Neural crest cell (in vitro differentiated cells): ENCODE measurements at places on chromosomes 5 and 9. TPM values are rescaled to one million over a fixed set of nuclear protein-coding genes. Genes with fewer than 3 reads are reported as not detected.

- no peaks in the 10 kb centered on the region for H3K27me3 ChIP-seq
- DNase-seq = peak; percentile 79
- H3K27ac ChIP-seq = no peak overlapping the region
- no peak overlapping the region for H3K4me3 ChIP-seq
- H3K36me3 ChIP-seq = peaks cover 22% of the 10 kb centered on the region
These were observed 19.6 kb upstream of the LIX1 start for GRCh38 chr5:97162045-97162444.

GRCh38 chr5:56837381-56837780 lies 22.0 kb downstream of the MAP3K1 start:
- no peak overlapping the region for H3K4me3 ChIP-seq
- no peak overlapping the region for H3K27ac ChIP-seq
- peaks cover 56% of the 10 kb centered on the region for H3K4me1 ChIP-seq
- H3K27me3 ChIP-seq = no peaks in the 10 kb centered on the region
- DNase-seq = no peak

DNA sequence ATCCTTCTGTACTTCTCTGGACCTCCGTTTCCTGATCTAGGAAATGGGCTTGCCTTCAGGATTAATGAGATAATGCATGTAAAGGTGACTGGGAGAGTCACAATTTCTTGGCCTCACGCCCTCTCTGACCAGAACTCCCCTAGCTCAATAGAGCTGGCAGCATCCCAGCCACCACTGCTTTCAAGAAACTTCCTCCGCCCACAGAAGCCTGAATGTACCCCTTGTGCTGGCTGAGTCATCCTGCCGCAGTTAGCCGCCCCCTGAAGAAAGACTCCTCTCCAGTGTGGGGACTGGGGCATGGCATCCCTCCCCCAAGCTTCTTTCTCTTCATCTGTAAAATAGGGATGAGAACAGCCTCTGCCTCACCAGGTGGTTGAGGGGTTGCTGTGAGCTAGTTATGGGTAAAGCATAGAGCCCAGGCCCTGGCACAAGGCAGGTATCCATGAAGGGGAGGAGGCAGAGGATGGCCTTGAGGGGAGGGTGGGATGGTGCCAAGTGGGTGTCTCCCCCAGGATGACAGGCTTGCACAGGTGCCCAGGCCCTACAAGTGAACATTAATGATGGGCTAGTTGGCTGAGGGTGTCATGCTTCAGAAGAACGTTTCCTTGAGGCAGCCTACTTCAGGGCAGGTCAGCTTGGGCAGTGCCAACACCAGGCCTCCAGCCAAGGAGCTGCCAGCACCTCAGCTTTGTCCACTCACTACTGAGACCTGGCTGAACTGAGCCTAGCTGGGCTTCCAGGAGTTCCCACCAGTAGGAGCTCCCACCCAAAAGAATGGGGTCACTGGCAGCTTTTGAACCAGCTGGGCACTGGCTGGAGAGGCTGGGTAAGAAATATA lies 3.4 kb downstream of the PDLIM4 start:
- H3K27ac ChIP-seq = peak overlapping the region; percentile 10
- H3K4me3 ChIP-seq = peak overlapping the region; percentile 84
- peaks cover 3% of the 10 kb centered on the region for H3K36me3 ChIP-seq
- peaks cover 58% of the 10 kb centered on the region for H3K4me1 ChIP-seq

GRCh38 chr9:136170006-136170901 lies 34.7 kb downstream of the LHX3 start:
- peaks cover 6% of the 10 kb centered on the region for H3K27me3 ChIP-seq
- no peak overlapping the region for H3K27ac ChIP-seq
- H3K36me3 ChIP-seq = no peaks in the 10 kb centered on the region
- no peak overlapping the region for H3K4me3 ChIP-seq
- H3K4me1 ChIP-seq = peaks cover 21% of the 10 kb centered on the region

GRCh38 chr9:127463911-127464310 lies 12.6 kb downstream of the LRSAM1 start:
- H3K4me3 ChIP-seq = no peak overlapping the region
- H3K27me3 ChIP-seq = no peaks in the 10 kb centered on the region
- no peaks in the 10 kb centered on the region for H3K4me1 ChIP-seq
- no peak overlapping the region for H3K27ac ChIP-seq
- DNase-seq = no peak
- peaks cover 9% of the 10 kb centered on the region for H3K36me3 ChIP-seq

DNA sequence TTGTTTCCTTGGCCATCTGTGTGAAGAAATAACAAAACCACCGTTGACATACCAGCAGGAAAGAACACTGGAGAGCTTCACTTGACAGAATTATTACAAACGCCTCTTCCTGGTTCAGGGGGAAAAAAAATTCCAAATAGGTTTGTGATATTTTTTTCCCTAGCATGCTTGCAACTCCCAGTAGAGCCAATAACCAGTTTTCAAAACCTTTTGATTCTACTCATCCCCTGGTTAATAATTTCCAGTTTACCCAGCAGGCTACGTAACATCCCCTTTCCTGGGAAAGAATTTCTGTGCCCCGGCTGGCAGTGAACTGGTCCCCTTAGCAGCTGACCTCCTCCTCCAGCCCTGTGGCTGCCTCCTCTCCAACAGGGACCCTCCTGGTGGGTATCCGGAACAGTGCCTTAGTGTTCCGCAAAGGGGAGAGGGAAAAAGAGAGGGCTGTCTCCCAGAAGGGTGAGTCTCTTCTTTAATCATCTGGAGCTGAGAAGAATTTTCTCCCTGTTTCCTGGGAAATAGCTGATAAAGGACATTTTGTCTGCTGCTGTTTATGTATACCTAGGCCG lies 72.8 kb upstream of the BOD1 start:
- no peaks in the 10 kb centered on the region for H3K27me3 ChIP-seq
- H3K4me1 ChIP-seq = peaks cover 22% of the 10 kb centered on the region
- peaks cover 3% of the 10 kb centered on the region for H3K36me3 ChIP-seq
- peak; percentile 24 for DNase-seq
- peak overlapping the region; percentile 27 for H3K27ac ChIP-seq

GRCh38 chr9:107007402-107007801 lies 144.4 kb downstream of the ZNF462 start:
- peaks cover 81% of the 10 kb centered on the region for H3K36me3 ChIP-seq
- H3K27ac ChIP-seq = peak overlapping the region; percentile 73
- H3K27me3 ChIP-seq = no peaks in the 10 kb centered on the region
- peaks cover 54% of the 10 kb centered on the region for H3K4me1 ChIP-seq

- H3K27ac ChIP-seq = no peak overlapping the region
- DNase-seq = no peak
- no peaks in the 10 kb centered on the region for H3K36me3 ChIP-seq
- no peak overlapping the region for H3K4me3 ChIP-seq
- no peaks in the 10 kb centered on the region for H3K4me1 ChIP-seq
These were observed 27.6 kb upstream of the LHFPL2 start for GRCh38 chr5:78675956-78676730.

DNA sequence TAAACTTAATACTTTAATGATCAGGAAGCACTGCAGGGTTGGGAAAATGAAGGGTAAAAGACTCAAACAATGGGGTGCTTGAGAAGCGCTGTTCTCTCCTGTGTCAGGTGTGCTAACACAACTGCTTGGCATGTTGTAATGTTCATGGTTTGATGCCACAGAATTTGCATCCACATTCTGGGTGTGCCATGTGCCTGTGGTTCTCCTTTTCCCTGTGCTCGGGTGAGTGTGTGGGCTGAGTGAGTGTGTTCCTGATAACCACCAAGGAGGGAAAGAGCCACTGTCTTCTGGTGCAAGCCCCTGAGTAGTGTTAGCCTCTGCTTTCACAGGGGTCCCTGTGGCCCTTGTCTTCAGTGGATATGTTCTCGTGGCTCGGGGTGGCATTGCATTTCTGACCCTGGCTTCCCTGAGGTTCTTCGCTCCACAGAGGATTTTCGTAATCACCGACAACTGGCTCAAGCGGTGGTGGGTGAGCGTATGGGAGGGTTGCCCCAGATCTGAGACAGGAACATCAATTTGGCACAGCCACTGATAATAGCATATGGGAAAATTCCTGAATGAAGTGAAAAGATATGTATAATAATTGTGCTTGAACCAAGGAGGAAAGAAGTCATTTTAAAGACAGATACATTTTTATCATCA lies 102.0 kb downstream of the MVB12B start:
- H3K4me3 ChIP-seq = no peak overlapping the region
- peaks cover 7% of the 10 kb centered on the region for H3K36me3 ChIP-seq
- no peaks in the 10 kb centered on the region for H3K27me3 ChIP-seq
- H3K27ac ChIP-seq = no peak overlapping the region
- H3K4me1 ChIP-seq = no peaks in the 10 kb centered on the region
- no peak for DNase-seq

DNA sequence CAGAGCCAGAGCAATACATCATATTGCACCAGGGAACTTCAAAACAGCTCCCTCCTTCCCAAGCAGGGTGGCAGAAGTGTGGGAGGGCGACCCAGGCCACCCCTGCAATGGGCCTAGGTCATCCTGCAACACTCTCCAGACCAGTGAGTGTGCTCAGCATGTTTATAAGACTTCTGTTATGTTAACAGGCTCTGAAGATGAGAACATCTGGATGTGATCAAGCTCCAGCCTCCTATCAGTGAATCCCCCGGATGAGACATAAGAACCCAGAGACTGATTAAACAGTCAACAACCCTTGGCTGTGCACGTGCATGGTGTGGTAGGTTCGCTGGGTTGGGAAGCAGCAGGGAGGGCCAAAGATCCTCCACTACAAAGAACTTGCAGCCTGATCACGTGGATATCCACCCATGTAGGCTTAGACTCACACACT lies 63.3 kb downstream of the ABCA1 start:
- no peak for DNase-seq
- H3K4me3 ChIP-seq = no peak overlapping the region
- H3K36me3 ChIP-seq = no peaks in the 10 kb centered on the region
- H3K27me3 ChIP-seq = no peaks in the 10 kb centered on the region
- H3K27ac ChIP-seq = no peak overlapping the region

- no peak overlapping the region for H3K4me3 ChIP-seq
- H3K36me3 ChIP-seq = no peaks in the 10 kb centered on the region
- no peak for DNase-seq
- H3K4me1 ChIP-seq = peaks cover 20% of the 10 kb centered on the region
These were observed 5.9 kb upstream of the NREP start for GRCh38 chr5:111762895-111763294.

- H3K27ac ChIP-seq = no peak overlapping the region
- H3K36me3 ChIP-seq = no peaks in the 10 kb centered on the region
- no peaks in the 10 kb centered on the region for H3K27me3 ChIP-seq
- no peak overlapping the region for H3K4me3 ChIP-seq
- peaks cover 14% of the 10 kb centered on the region for H3K4me1 ChIP-seq
These were observed 206.0 kb downstream of the ARRDC3 start for GRCh38 chr5:91177085-91177484.

DNA sequence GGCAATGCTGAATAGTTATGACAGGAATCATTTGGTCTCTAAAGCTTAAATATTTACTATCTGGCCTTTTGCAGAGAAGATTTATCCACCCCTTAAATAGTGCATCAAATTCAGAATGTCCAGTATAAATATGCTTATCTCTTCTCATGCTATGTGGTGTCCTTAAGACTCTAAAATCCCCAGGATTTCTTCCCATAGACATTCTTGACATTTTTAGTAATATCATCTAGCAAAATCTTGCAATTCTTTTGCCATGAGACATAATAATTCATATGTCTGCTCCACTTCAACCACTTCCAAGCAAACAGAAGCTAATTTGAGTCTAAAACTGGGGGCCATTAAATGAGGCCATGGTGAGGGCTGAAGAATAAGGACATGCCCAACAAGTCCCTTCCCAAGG lies 1923.4 kb upstream of the CDH9 start:
- H3K27me3 ChIP-seq = no peaks in the 10 kb centered on the region
- no peaks in the 10 kb centered on the region for H3K36me3 ChIP-seq
- no peak overlapping the region for H3K27ac ChIP-seq
- no peak overlapping the region for H3K4me3 ChIP-seq

- H3K36me3 ChIP-seq = no peaks in the 10 kb centered on the region
- H3K4me3 ChIP-seq = no peak overlapping the region
- no peak overlapping the region for H3K27ac ChIP-seq
- no peaks in the 10 kb centered on the region for H3K27me3 ChIP-seq
- DNase-seq = peak; percentile 40
These were observed 188.0 kb upstream of the KLF9 start for GRCh38 chr9:70602321-70603019.

- peaks cover 2% of the 10 kb centered on the region for H3K27me3 ChIP-seq
- peak; percentile 30 for DNase-seq
- peaks cover 3% of the 10 kb centered on the region for H3K36me3 ChIP-seq
- peaks cover 33% of the 10 kb centered on the region for H3K4me1 ChIP-seq
These were observed 448 bp downstream of the RELL2 start for GRCh38 chr5:141637123-141637766.

DNA sequence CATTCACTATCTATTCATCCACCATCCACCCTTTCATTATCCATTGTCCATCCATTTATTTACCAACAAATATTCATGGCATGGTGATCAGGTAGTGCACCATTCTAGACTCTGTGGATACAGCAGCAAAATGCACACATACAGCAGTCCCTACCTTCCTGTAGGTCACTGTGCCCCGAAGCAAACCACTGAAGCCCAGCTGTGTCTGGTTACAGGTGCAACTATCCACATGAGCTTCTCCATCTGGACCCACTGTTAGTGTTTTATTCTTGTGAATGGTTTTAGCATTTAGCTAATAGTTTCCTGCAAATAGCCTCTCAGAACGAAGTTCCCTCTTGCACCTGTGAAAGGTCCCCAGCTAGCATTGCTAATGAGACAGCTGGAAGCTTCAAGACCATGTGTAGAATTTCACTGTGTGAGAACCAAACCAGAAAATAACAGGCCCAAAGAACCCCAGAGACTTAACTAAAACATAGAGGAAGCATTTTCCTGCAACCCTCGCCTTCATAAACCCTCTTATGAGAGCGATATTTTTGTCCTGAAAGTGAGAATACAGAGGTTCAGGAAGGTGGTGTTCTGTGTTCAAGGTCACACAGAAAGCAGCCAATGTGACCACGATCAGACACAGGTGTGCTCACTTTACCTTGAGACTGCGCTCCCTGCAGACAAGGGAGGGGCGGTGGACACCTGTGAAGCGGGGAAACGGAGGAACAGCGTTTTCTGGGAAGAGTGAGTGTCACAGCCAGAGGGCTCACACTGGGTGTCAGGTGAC lies 18.5 kb downstream of the PAEP start:
- no peak for DNase-seq
- H3K27ac ChIP-seq = no peak overlapping the region
- no peaks in the 10 kb centered on the region for H3K4me1 ChIP-seq
- H3K27me3 ChIP-seq = no peaks in the 10 kb centered on the region

Gene GBGT1
- total RNA-seq = 12.9 and 13.8 TPM in 2 replicates

Gene ANKDD1B
- total RNA-seq = 0.20 and 0.28 TPM in 2 replicates

Gene FBP2
- not detected in 2 replicates for total RNA-seq

Gene FAM221B
- total RNA-seq = 0.19 and 0.43 TPM in 2 replicates

Gene STXBP1
- 53.3 and 56.1 TPM in 2 replicates for total RNA-seq
